ENCODE measurements at places on chromosomes 13 and 19.
A peak's percentile ranks its signal among the peaks of the same experiment; 100 is the strongest.

GRCh38 chr19:5137571-5138124, 168.7 kb downstream of the KDM4B start:
- no peak for DNase-seq

DNA sequence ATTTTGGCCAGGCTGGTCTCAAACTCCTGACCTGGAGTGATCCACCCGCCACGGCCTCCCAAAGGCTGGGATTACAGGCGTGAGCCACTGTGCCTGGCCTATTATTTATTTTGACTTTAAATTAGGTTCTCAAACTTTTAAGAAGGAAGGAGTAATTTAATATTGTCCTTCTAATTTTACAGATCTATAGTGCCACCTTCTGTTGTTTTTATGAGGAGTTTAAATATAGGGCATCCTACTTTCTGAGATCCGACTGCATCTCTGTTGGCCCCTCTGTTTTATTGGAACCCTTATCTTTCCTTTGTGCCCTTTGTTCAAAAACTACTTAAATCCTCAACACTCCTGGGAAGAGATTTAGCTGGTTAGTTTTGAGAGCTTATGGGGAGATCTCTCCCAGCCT, 25.4 kb upstream of the ZMYM5 start:
- DNase-seq: peak; percentile 19

- no peak for DNase-seq
These were observed 117.9 kb downstream of the RBM26 start for GRCh38 chr13:79287939-79288795.

DNA sequence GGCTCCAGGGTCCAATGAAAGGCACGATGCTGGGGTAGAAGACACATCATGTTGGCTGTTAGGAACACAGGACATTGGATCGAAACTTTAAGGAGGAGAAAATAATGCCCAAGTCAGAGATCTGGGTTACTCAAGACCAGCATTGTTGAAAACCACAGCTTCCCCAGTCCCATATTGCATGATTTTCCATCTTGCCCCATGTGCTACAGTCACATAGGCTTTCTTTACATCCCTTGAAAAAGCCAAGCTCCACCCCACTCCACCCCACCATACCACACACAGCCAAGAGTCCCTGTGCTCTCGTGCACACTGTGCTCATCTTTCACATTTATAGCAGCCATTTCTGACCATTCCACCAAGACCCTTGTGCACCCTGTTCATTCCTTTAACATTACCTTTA, 636.2 kb downstream of the DIAPH3 start:
- no peak for DNase-seq

DNA sequence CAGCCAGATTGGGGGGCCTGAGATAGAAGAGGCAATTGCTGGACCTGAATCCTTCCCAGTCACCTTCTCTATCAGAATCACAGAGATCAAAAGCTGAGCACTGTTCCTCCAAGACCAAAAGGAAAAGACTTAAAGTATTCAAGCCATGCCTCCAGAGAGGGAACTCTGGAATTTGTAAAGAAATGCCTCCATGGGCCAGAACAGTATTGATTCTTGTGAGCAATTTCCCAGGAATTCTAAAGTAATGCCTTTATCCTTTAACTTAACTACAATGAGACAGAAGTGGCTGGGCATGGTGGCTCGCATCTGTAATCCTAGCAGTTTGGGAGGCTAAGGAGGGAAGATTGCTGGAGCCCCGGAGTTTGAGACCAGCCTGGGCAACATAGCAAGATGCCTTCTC, 148.8 kb downstream of the FLT1 start:
- DNase-seq: no peak

- DNase-seq: no peak
These were observed 78.6 kb downstream of the CDADC1 start for GRCh38 chr13:49326222-49326917.

GRCh38 chr13:112959701-112960542, 9.1 kb upstream of the MCF2L start:
- DNase-seq: no peak

- no peak for DNase-seq
These were observed 5.2 kb downstream of the AKT2 start for GRCh38 chr19:40279761-40280607.

GRCh38 chr13:113905018-113905417, 41.1 kb upstream of the GAS6 start:
- DNase-seq: no peak

GRCh38 chr19:22610121-22610520, 24.0 kb upstream of the ZNF492 start:
- DNase-seq: no peak

DNA sequence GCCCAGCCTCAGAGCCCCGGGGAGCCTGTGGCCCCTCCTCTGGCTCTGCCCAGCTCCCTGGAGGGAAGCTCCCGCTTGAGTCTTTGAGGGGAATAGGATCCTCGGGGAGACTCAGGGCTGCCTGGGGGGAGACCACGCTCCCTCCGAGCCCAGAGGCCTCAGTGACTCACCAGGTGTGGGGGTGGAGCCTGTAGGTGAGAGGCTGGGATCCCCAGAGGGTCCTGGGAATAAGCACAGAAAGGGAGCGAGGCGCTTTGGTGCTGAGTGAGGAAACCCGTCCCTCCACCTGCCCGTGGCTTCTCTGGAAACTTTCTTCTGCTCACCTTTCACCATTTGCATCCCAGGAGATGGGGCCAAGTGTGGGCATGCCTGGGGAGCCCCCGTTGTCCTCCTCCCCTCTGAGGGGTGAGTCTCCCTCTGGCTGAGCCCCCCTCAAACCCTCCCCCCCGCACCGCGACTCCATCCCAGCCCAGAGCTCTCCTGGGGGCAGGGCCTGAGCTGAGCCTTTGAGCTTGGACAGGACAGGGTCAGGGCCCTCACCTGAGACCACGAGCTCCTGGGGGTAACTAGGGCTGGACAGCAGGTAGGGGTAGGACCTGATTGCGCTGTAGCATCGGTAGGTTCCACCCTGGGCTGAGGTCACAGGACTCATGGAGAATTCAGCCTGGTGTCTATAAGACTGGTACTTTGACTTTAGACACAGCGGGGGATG, 2.7 kb downstream of the LILRB5 start:
- no peak for DNase-seq

DNA sequence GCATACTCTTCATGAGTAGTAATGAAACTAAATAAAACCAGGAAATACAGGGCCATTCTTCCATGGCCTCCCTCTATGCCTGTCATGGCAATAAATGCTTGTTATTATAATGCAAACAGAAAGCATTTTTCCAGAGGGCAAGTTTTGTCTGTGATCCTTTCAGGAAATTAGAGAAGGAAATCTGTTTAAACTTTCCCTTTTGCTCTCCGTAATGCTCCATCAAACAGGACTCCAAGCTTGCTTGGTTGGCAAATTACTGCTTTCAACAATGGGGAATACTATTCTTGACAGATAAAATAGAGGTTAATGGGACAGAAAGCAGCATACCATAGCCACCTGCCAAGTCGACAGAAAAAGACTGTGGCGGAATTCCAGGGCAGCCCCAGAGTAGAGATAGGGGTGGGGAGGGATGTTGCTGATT, 252.5 kb downstream of the LHFPL6 start:
- no peak for DNase-seq

- DNase-seq: no peak
These were observed 752 bp upstream of the EDNRB start for GRCh38 chr13:77919246-77919920.

DNA sequence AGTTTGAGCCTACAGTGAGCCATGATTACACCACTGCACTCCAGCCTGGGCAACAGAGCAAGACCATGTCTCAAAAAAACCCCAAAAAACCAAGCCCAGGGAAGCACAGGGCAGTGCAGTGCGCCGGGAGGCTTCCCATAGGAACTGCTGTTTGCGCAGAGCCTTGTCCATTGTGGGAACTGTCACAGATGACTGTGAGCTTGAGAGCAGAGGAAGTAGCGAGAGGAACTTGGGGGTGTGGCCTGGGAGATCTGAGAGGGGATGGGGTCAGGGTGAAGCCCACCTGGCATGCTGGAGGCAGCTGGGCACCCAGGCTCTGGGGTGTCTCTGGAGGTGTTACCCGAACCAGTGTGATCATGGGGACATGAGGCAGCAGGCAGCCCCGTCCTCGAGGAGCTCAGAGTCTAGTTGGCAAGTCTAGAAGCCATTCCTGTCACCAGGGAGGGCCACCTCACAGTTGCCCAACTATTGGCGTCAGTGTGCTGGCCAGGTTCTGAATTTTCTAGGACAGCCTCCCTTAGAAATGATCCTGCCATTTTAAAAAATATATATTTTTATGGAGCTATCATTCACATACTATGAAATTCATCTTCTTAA, 10.4 kb downstream of the KDM4B start:
- DNase-seq: no peak

- no peak for DNase-seq
These were observed 21.5 kb downstream of the COLGALT1 start for GRCh38 chr19:17576758-17577456.

GRCh38 chr19:35782589-35782988, 7.2 kb downstream of the ARHGAP33 start:
- DNase-seq: no peak

- no peak for DNase-seq
These were observed 324.1 kb upstream of the PCDH9 start for GRCh38 chr13:67554286-67554685.

DNA sequence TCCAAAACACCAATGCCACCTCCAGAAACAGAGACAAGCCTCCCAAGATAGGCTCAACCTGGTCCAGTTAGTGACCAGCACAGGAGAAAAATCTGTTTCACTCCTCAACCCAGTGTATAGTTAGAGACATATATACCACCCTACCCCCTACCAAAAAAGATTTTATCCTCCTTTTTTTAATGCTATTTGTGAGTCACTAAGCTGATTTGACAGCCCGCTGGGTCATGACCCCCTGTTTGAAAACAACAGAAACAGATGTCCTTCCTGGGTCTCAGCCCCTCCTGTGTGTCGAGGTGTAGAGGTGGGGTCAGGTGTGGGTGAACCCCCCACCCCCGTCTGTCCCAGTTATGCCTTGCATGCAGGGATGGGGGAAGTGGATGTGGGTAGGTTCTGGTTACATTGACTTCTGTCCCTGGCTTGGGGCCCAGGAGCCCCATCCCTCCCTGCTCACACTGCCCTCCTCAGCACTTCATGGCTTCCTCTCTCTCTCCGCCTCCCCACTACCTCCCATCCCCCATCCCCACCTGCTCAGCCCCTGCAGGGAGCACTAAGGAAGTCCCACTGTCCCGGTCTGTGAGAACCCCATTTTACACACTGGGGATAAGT, 14.0 kb upstream of the TOMM40 start:
- no peak for DNase-seq

DNA sequence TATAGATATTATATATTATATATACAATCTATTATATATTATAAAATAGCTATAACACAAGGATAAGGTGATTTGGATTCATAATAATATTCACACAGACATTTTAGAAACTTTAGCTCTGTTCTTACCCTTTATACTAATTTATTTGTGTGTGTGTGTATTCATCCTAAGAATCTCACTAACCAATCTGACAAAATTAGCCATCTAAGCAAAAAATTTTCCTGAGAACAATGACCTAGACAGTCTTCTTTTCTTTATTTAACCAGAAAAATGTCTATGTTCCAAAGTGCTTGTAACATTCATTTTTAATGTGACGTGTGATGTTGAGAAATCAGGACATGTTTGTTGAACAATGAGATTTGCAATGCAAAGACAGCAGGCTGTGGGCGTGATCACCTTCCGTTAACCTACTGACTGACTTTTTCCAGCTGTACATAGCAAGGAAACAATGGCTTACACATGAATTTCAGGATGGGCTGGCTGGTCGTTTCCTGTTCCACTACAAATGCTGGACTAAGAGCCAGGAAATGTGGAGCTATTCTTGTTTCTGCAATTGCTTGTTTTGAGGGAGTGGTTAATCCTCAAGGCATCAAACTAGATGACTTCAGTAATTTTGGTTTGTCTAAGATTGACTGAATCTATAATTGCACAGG, 634.6 kb upstream of the ARGLU1 start:
- DNase-seq: no peak

- no peak for DNase-seq
These were observed 8.9 kb upstream of the ZNF527 start for GRCh38 chr19:37361994-37362393.

DNA sequence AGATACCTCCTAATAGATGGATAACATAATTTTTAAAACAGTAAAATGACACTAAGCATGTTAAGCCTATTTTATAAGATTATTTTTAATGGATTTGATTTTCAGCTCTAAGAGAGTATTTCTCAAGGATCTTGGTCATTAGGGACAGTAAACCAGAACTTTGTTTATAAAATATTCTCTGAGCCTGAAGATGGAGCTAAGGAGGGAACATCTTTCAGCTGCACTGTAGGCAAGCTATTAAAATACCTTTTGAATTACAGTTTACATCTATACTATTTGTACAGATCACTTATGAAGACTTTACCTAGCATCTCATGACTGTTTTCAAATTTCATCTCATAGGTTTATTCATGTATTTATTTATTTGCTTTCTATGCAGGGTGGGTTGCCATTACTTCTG, 345.3 kb downstream of the MYO16 start:
- DNase-seq: no peak

DNA sequence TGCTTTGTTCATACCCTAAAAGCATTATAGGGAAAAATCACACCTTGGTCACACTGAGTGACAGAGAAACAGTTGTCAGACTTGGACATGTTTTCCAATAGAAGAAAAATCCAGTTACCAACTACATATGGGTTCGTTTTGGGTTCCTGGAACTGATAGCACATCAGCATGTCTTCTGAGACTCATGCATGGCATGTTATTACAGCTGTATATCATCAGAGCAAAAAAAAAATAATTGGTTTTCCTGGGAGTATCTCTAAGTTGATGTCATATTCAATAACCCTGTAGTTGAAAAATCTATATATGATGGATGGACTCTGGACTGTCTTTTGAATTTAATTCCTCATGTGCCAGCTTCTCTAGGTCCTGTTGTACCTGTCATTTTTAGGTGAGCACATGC, 211.6 kb downstream of the DNAJC15 start:
- no peak for DNase-seq

DNA sequence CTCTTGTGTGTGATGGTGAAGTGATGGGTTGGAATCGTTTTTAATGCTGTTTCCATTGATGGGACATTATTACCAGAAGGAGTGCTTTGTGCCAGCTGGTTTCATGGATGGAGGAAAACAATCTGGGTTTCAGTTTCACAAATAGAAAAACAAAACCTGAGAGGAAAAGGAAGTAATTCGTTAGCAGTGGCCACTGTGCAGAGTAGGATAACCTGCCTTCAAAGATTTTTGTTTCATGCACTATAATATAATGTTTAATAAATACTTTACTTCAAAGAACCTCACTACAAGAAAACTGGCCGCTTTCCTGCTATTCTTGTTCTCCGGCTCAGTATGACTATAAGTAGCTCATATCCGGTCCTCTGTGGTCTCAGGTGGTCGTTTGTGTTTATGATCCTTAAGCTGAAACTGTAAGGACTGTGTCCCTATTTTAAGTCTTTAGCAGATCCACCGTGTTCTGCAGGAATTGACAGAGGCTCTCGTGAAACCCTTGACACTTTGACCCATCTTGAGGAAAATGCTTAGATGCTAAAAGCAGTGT, 104.7 kb downstream of the GGACT start:
- DNase-seq: no peak

DNA sequence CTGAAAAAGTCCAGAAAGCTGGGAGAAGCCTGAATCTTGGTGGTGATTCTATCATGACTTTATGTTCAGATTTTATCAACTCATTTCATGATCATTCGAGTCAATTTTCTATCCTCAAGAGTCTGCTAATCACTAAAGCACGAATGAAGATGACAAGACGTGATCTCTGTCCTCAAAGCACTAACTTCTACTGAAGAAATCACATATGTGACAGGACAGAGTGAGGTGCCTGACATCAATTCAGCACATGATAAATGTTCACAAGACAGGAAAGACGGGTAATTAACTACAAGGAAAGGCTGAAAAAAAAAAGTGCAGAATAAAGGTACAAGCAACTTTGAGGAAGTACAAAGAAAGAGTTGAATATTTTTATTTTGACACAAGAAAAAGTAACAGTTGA, 487.1 kb downstream of the EFNB2 start:
- DNase-seq: no peak
